Adipocyte (in vitro differentiated cells): ENCODE measurements at places on chromosomes 4 and X.
A peak's percentile ranks its signal among the peaks of the same experiment; 100 is the strongest.

DNA sequence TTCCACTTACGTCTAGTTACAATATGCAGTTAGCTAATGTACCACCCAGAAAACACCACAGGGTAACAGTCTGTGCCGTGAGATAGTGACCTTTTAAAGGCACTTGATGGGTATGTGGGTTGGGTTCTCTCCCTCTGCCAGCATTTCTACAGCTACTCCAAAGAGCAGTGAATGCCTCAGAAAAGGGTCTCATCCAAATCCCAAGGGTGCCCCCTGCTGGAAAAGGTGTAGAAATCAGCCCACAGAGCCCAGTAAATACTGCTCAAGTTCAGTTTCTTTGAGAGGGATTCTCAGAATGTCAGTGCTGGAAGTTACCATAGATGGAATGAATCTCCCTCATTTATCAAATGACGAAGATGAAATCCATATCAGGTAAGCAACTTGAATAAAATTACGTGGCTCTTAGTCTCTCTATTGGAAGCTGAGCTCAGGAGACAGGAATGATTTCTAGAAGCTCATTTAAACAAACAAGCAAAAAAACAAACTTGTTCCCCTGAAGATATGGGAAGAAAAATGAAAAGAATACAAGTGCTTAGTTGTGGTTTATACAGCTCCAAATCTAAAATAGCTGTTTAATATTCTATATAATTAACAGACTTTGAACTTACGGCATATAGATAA is 9.5 kb downstream of the RNF175 start:
- DNase-seq, result peak; percentile 95

DNA sequence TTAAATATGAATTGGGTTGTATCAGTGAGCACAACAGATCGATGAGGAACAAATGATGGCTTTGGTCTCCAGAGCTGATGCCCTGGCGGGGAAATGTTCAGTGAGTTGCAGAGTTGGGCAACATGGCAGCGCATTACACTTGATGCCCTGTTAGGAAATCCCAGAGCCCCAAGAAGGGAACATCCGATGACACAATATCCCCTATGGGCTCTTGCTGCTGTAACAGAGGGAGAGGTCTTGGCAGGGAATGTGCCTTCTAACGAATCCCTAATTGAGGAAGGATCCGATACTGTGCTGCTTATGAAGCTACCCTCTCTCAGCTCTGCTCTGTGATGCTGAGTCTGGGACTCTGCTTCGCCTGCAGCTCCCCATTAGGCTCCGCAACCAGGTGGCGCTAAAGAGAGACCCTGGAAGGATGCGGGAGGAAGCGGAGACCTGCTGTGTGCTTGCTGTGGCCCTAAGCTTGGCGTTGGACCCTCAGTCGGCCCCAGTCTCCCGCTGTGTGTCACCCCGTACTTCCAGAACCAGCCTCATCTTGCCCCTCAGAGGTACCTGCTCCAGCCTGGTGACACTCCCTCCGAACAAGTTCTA is 38.9 kb downstream of the PDHA1 start:
- peak; percentile 46 for DNase-seq

DNA sequence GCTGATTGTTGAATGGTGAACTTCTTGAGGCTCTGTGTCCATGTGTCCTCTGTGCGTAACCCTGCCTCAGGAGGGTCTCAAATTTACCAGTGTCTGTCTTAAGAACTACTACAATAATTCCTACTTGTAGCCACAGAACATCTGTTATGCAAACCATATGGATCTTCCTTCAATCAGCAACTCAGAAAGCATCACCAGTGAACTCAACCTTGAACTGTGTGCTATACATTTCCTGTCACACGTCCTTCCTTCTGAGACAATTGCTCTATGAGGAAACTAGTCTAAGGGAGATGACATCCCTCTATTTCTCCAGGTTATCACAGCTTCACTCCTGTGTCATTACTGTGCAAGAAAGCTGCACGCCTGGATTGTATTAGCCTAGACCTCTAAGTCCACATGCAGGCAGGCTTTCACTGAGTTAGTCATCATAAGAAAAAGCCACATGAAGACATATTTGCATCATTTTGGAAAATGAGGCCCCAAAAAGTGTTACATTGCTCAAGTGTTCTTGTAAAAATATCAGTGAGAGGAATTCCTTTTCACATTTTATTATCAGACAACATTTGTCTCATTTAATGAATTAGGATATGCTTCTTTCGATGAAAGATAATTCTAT is 157.8 kb downstream of the AFF2 start:
- no peak for DNase-seq

- no peak for DNase-seq
Observed at GRCh38 chrX:67568769-67569168, 24.9 kb downstream of the AR start.

GRCh38 chrX:1751781-1752180 is 136.9 kb downstream of the ASMT start:
- no peak for DNase-seq
